ENCODE measurements at places on chromosomes 7 and 10.

DNA sequence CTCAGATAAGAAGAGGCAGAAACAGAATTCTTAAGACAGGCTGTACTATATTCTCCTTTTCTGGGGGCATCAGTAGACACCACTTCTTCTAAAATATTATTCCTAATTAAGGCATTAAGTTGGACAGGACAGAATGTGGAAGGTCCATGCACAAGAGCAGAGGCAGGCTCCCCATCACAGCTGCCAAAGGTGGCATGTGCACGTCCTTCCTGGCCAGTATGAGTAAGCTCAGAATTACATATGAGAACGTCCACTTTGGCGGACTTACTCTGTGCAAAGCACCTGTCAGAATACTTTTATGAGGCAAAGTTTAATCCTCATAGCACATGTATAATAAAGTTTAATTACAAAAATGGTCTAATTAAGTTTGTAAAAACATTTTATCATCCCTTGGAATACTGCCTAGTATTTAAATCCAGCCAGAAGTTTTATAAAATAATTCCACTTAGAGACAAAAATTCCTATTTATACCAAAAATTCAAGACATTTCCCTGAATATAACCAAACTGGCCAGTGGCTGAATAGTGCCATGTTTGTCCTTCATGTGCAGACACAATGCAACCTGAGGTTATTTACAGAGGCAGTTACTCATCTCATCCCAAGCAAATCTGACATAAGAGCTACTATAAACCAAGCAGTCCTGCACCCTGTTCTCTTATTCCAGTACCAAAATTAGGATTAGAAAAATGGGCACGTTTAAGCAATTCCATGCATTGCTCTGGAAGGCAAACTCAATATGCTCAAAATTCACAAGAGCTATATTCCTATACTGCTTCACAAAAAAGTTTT lies 65.5 kb downstream of the CACUL1 start:
- DNase-seq: no peak

DNA sequence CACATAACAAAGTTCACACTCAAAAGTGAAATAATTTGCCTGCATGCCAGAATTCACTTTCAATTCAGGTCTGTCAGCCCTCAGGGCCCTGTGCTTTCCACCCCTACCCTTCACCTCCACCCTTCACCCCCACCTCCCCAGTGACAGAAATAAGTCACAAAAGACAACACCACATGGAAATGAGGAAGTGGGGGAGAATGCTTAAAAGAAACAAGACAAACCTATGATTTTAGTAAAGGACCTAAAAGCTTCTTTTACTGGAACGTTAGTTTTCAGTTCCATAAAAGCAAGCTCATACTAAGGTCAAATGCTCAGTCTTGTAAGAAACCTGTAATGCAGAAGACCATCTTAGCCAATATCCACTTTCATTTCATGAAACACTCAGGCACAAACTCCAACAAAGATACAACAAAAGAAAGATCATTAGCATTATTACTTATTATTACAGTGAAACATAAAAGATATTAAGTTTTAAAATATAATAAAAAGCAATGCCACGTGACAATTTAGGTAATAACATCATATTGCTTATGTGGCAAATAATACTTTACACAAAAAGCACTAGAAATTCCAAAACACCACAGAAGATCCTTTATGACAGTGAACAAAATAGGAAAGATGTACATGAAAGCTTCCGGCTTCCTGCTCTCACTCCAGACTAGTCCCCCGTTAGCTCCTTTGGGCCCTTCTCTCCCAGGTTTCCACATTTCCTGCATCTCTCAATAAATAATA lies 112.1 kb downstream of the LMBR1 start:
- no peak for DNase-seq

- no peak for DNase-seq
Measured at GRCh38 chr7:115965236-115965635, 65.3 kb downstream of the TFEC start.

DNA sequence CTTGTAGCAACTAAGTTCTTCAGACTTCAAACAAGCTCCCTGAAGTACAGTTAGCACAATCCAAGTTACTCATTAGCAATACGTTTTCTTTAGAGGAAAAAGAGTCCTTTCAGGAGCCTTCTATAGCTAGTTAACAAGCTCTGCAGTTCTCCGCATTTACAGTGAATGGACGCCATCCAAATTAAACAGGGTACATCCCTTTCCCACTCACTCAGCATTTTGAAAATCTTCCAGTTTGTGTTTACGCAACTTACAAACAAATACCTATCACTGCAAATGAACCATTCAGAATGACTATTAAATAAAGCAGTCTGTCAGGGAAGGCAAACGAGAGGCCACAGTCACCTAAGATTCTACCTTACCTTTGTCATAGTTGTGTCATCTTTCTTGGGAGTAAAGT lies 84.5 kb downstream of the RNF32 start:
- DNase-seq: no peak

- no peak for DNase-seq
Measured at GRCh38 chr7:131737746-131738465, 181.5 kb upstream of the PODXL start.

DNA sequence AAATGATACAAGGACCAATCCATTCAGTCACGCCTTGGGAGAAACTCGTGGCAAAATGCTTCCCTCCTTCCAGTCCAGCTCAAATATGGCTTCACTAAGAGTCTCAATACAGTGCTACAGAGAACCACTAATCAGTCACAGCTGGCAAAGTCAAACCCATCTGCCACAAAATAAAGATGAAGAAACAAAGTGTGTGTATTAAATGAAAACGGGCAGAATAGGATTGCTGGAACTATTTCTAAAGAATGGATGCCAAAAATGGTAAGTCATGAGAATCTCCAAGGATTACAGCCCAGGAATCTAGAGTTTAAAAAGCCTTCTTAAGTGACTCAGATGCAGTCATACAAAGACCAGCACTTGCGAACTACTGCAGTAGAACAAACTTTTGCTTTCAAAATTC lies 61.9 kb downstream of the CACUL1 start:
- DNase-seq: no peak

DNA sequence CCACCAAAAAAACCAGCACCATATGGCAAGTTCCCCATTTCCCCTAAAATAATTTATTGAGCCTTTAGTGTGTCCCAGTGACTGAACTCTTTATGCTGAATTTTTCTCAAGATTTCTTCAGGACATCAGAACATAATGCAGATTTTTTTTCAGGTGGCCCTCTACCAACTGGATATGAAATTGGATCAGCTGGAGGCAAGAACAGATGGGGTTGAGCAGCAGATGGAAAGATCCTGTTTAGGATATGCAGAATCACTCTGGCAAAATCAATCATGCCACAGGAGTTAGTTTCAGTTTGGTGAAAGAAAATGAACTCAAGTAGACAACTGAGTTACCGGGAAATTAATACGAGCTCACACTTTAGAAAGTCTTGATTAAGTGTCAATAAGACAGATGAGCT lies 761.5 kb upstream of the C7orf33 start:
- DNase-seq: no peak

DNA sequence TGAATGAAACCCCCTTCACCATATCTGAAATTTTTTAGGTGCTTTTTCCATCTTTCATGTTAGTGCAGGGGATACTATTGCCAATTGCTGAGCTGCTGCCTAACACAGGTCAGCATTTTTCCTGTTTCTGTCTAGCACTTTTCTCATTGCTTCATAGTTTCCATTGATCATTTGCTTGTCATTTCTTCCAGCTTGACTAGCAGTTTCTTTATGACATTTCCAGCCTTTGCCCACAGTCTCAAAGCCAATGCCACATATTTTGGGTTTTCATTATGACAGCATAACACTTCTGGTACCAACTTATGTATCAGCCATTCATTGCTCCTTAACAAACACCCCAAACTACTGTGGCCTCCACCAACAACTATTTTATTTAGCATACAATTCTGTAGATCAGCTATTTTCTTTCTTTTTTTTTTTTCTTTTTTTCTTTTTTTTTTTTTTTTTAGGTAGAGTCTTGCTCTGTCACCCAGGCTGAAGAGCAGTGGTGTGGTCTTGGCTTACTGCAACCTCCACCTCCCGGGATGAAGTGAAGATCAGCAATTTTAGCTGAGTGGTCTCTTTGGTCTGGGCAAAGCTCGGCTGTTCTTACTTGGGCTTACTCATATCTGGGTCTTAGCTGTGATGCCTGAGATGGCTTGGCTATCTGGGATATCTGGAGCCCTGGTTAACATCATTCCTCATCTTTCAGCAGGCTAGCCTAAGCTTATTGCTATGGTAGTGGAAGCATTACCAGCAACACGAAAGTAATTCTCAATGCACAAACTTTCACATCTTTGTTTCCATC lies 102.3 kb downstream of the EPC1 start:
- DNase-seq: no peak

DNA sequence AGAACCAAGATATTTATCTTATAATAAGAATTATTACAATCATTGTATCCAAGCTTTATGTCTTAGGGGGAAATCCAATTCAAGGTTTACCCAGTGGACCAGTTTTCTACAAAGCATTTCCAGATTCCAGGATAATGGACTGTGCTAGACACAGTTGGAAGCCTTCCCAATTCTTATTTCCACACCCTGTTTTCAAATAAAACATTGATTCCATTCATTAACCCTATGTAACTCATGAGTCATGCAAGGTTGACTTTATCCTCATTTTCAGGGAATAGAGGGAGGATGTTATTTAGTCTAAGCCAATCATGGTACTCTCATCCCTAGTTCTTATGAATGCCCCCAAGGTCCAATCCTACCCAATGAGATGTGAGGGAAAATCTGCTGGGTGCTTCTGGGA lies 145.7 kb downstream of the RNLS start:
- no peak for DNase-seq

DNA sequence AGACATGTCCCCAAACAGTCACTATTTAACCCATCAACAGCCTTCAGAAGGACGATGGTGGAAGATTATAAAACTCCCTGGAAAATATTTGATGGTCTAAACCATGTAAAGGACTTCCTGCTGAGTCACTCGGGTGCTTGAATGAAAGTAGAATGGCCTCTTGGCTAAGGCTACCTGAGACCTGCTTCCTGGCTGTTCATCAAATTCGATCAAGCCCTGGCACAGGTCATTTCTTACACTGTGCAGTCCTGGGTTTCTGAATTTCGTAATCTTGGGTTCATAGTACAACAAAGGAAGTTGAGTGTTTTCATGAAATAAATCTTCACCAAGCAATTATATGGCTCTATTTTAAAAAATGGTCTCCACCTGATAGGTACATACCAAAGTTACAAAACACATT lies 260.3 kb upstream of the RNF32 start:
- DNase-seq: no peak

- no peak for DNase-seq
Measured at GRCh38 chr7:152341039-152341913, 94.5 kb downstream of the KMT2C start.

- no peak for DNase-seq
Measured at GRCh38 chr7:111400088-111400487, 162.2 kb downstream of the IMMP2L start.

DNA sequence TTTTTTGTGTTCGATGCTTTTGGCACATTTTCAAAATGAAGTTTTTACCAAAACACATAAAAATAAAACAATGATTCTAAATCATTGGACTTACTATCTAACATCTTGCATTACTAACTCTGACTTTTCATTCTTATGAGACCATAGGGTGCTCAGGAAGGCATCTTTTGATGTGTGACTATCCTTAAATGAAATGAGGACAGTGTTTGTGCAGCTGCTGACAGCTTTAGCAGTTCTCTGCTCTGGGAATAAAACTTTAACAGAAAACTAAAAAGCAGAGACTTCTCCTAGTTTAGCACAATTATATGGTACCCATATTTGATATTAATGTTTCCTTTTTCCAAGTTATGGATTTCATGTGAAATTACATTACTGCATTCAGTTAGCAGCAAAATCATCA lies 471.6 kb downstream of the ARL4A start:
- DNase-seq: no peak

DNA sequence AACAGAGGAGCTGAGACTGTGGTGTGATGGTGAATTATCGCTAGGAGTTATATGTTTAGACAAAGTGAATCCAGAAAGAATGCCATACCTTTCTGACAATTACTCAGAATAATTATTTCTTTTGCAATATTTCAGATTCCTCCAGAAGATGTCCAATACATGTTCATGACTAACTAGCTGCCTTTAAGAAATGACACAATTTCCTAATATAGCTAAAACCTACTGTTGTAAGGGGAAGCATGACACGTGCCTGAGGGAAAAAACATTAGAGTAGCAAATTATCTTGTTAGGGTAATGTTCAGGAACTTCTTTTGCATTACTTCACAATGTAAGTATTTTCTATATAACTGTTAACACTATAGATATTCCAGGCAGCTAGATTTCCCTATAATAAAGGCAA lies 150.3 kb downstream of the COL28A1 start:
- no peak for DNase-seq

GRCh38 chr10:13309792-13310191 lies 9.9 kb upstream of the PHYH start:
- no peak for DNase-seq

- DNase-seq: no peak
Measured at GRCh38 chr10:102112210-102112817, 7.9 kb downstream of the LDB1 start.

GRCh38 chr7:116461500-116461899 lies 38.0 kb upstream of the CAV2 start:
- no peak for DNase-seq

- no peak for DNase-seq
Measured at GRCh38 chr10:125629758-125630376, 53.1 kb downstream of the TEX36 start.

- no peak for DNase-seq
Measured at GRCh38 chr7:129616530-129616929, 5.0 kb downstream of the NRF1 start.

DNA sequence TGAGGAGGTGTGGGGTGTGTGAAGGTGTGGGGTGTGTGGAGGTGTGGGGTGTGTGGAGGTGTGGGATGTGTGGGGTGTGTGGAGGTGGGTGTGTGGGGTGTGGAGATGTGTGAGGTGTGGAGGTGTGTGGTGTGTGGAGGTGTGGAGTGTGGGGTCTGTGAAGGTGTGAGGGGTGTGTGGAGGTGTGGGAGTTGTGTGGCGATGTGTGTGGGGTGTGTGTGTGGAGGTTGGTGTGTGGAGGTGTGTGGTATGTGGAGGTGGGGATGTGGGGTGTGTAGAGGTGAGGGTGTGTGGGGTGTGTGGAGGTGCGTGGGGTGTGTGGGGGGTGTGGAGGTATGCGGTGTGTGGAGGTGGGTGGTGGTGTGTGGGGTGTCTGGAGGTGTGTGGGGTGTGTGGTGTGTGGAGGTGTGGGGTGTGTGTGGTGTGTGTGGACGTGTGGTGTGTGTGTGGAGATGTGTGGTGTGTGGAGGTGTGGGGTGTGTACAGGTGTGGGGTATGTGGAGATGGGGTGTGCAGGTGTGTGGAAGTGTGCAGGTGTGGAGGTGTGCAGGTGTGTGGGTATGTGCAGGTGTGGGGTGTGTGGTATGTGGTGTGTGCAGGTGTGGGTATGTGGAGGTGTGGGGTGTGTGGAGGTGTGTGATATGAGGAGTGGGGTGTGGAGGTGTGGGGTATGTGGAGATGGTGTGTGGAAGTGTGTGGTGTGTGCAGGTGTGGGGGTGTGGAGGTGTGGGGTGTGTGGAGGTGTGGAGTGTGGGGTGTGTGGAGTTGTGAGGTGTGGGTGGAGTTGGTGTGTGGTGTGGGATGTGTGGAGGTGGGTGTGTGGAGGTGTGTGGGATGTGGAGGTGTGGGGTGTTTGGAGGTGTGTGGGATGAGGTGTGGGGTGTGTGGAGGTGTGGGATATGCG lies 34.5 kb downstream of the SPDYE17 start:
- DNase-seq: no peak

- DNase-seq: no peak
Measured at GRCh38 chr10:46543466-46544377, 12.7 kb downstream of the GPRIN2 start.

Measured in Peyer's patch (tissue), 4 donors.